Uterine smooth muscle cell (primary cell): ENCODE measurements at places on chromosomes 6 and 20. TPM values are rescaled to one million over a fixed set of nuclear protein-coding genes. Genes with fewer than 3 reads are reported as not detected.

The ENPP5 gene
- 0.50 and 0.55 TPM in 2 replicates for total RNA-seq

The SLC32A1 gene
- total RNA-seq: not detected in 2 replicates

The LBP gene
- total RNA-seq: not detected in 2 replicates

The OLIG3 gene
- total RNA-seq: not detected in 2 replicates

The CST5 gene
- total RNA-seq: not detected in 2 replicates

The HLA-DPA1 gene
- total RNA-seq: 0.55 and 4.0 TPM in 2 replicates

The OR11A1 gene
- total RNA-seq: not detected in 2 replicates

The MOCS1 gene
- total RNA-seq: 9.8 and 11.9 TPM in 2 replicates

The SLC17A9 gene
- total RNA-seq: 16.0 and 16.6 TPM in 2 replicates

The NOL4L gene
- 5.2 and 5.8 TPM in 2 replicates for total RNA-seq

The PYGB gene
- total RNA-seq: 119 and 142 TPM in 2 replicates

The PARD6B gene
- total RNA-seq: 2.3 and 3.5 TPM in 2 replicates
